Stimulated activated CD4-positive, alpha-beta T cell treated with anti-CD3 and anti-CD28 coated beads, Interleukin-15, amount 100 ng/mL, for 1 hour (primary cell): ENCODE measurements at places on chromosomes 7 and 10.

DNA sequence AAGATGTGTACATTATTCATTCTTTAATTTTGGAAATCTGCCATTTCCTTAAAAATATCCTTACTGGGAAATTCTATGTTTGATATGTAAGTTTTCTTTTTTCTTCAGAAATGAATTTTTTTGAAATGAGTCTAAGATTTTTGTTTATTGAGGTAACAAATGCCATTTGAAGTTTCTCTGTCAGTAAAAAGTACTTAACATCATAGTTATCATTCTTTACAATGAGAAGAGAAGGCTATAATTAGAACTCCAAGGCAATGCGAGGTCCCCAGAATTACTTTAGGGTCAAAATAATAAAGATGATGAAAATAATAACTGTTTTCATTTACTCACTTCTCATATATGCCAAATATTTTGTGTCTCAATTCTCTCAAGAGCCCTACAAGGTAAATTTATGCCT is 37.0 kb upstream of the RHOBTB1 start:
- no peak for DNase-seq

DNA sequence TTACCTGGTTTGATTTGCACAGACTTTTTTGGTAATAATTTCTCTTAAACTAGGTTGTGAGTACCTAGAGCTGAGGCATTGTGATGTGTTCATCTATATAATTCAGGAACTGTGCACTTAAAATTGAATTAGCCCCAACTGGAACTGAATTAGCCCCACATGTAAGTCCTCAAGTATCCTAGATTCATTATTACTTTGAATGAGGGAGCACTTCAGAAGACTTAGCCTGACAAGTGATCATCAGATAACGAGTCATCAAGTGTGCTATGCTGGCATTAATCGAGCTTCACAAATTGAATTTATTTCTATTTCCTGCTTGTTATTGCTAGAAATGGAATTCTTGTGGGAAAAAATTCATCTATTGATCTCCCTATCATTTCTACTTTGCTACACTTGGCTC is 323.4 kb upstream of the SEMA3D start:
- DNase-seq, result no peak

DNA sequence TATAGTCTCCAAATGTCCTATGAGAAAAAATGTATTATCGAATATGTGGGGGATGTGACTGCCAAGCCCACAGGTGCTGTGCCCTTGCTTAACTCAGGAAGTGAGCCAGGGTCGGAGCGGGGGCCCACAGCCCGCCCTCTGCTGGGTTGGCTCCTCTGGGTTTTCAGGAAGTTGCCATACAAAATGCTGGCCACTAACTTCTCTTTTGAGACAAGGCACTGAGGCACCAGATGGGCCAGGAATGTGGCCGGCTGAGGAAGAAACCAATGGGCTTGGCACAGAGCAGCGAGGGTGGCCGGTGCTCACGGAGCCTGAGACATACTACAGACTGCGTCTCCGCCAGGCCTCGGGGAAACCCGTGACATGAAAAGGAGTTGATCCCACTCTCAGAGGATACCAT is 58.9 kb downstream of the FAM53B start:
- DNase-seq, result no peak

DNA sequence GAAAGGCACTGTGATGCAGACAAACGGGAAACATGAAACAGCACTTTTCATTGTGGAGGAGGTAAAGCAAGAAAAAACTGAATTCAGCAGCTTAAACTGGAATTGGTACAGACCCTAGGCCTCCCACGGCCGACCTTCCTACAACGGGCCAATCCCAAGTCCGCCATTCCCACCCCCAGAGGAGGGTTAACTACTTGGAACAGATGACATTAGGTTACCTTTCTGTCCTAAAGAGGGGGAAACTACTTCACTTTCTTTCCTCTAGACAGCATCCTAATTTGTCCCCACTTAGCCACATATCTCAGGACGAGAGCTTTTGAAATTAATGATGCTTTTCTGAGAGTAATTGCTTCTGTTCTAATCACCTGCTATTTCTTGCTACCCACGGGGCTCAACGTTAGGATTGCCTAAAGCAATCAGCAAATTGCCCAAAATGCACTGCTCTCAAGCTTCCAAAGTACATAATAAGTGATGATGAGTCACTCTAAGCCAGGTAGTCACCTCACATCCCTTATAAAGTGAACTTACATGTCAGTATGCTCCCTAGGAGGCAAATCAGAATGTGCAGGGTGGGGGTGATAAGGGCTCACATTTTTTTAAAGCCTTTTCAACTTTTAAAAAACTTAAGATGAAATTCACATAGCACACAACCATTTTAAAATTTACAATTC is 36.7 kb downstream of the LSM5 start:
- no peak for DNase-seq

GRCh38 chr7:4216016-4216415 is 466.1 kb upstream of the FOXK1 start:
- no peak for DNase-seq

GRCh38 chr10:49168831-49169500 is 19.2 kb downstream of the TMEM273 start:
- DNase-seq, result no peak

DNA sequence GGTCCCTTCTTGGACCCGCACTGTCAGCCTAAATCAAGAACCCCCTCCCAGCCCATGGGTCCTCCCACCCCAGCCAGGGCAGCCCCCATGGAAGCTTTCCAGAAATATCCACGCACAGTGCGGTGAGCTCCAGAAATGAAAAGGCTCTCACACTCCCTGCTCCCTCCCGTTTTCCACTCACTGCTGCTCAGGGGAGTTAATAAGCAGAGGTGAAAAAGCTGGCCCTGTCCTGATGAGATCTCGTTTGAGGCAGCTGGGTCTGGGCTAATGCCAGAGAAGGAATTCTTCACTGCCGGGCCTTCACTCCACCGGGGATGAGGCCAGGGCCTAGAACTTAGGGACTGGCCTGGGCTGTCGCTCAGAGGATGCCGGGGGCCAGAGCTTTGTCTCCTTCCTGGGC is 102.2 kb downstream of the ZMIZ1 start:
- DNase-seq, result no peak
